Activated naive CD8-positive, alpha-beta T cell treated with anti-CD3 and anti-CD28 coated beads, Interleukin-2, amount 10 ng/mL, durations not matched to agents 7 days and 5 days (primary cell): ENCODE measurements at places on chromosomes 1 and 21. TPM values are rescaled to one million over a fixed set of nuclear protein-coding genes. Genes with fewer than 3 reads are reported as not detected.

DNA sequence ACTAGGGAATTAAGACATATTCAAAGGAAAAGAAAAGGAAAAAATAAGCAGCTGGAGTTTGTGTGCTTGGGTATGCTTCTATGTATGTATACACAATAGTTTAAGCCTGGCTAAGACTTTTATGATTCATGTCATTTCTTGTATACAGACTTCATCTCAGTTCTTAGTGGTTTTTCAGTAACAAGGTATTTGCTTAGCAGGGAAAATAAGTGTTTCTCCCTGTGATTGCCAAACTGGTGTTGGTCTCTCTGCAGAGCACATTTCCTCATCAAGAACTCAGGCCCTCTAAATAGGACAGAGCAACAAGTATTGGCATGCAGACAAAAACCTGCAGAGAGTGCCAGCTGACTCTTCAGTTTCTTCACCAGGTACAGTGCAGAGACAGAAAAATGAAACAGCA lies 484.4 kb upstream of the ZRANB2 start:
- H3K4me3 ChIP-seq = no peak overlapping the region
- H3K27ac ChIP-seq = no peak overlapping the region
- no peak for DNase-seq
- no peaks in the 10 kb centered on the region for H3K27me3 ChIP-seq

DNA sequence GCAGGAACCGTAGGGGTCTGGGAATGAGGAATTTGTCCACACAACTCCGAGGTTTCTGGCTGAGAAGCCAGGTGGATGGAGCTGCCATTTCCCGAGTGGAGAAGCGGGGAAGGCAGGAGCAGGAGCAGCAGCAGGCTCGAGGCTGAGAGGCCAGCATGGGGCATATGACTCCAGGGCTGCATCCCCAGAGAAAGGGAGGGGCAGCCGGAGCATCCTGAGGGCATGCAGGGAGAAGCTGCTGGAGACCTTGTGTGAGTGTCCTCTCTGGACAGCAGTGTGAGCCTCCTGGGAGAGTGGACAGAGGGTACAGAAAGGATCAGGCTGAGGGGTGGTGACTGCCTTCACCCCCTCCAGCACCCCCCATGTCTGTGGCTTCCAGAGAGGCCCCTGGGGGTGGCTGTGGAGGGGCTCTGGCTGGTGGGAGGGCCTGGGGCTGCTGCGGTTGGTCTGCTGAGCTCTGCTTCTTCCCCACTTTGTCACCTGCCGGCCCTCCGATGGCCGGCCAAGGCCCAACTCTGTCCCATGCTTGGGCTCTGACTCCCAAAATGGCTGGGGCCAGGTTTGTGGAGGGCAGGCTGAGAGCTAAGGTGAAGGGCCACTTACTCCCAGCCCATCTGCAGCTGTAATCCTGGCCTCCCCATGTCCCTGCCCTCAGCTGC lies 633.1 kb downstream of the MATN1 start:
- no peak overlapping the region for H3K4me3 ChIP-seq
- H3K36me3 ChIP-seq = no peaks in the 10 kb centered on the region
- no peaks in the 10 kb centered on the region for H3K4me1 ChIP-seq
- no peak overlapping the region for H3K27ac ChIP-seq
- no peak for DNase-seq

The MSH4 gene
- 0.40 TPM for total RNA-seq

- DNase-seq = no peak
- no peak overlapping the region for H3K4me3 ChIP-seq
- no peaks in the 10 kb centered on the region for H3K36me3 ChIP-seq
- no peaks in the 10 kb centered on the region for H3K27me3 ChIP-seq
Measured at GRCh38 chr1:106678279-106679050, 378.0 kb upstream of the PRMT6 start.

DNA sequence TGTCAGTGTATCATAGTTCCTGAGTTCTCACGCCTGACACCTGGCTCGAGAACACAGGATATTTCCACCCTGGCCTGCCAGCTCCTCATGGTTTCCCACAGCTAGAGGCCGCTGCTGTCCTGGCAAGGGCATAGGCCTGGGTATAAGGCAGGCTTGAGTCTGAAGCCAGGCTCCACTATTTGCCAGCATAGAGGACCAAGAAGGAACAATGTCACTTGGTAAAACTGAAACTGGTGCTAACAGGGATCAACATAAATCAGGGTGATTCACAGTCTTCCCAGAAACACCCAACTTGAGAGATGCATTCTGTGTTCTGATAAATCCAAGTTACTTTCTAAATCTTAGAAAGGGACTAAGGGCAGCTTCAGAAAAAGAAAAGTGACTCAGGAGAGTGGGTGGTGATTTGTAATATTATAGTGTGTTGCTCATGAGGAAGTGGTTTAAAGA lies 6.9 kb upstream of the S100A2 start:
- DNase-seq = peak; percentile 63
- peaks cover 27% of the 10 kb centered on the region for H3K4me1 ChIP-seq
- H3K36me3 ChIP-seq = no peaks in the 10 kb centered on the region
- H3K4me3 ChIP-seq = no peak overlapping the region
- H3K27me3 ChIP-seq = peaks cover 19% of the 10 kb centered on the region

DNA sequence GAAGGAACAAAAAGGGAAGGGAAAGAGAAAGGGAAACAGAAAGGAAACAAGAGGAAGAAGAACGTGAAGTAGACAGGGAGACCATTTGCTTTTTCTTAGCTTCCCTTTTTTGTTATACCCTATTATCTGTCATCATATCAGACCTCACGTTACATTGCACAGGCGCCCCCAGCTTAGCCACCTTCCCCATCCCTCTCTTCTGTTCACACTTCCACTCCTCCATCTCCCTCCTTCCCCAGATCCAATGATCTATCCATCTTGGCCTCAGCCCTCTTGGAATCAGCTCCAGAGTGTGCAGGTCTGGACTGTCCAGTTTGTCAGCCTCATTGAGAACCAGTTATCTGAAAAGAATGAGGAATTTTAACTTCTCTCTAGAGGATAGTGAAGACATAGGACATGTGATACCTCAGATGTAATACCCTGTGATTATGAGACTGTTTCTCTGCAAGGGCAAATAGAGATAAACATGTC lies 101.1 kb upstream of the ERRFI1 start:
- no peak for DNase-seq
- H3K4me1 ChIP-seq = peaks cover 2% of the 10 kb centered on the region
- peaks cover 5% of the 10 kb centered on the region for H3K27me3 ChIP-seq
- H3K4me3 ChIP-seq = no peak overlapping the region
- no peak overlapping the region for H3K27ac ChIP-seq

GRCh38 chr1:91572044-91572443 lies 71.4 kb downstream of the CDC7 start:
- no peaks in the 10 kb centered on the region for H3K36me3 ChIP-seq
- peaks cover 10% of the 10 kb centered on the region for H3K27me3 ChIP-seq
- no peak overlapping the region for H3K4me3 ChIP-seq
- H3K27ac ChIP-seq = no peak overlapping the region

DNA sequence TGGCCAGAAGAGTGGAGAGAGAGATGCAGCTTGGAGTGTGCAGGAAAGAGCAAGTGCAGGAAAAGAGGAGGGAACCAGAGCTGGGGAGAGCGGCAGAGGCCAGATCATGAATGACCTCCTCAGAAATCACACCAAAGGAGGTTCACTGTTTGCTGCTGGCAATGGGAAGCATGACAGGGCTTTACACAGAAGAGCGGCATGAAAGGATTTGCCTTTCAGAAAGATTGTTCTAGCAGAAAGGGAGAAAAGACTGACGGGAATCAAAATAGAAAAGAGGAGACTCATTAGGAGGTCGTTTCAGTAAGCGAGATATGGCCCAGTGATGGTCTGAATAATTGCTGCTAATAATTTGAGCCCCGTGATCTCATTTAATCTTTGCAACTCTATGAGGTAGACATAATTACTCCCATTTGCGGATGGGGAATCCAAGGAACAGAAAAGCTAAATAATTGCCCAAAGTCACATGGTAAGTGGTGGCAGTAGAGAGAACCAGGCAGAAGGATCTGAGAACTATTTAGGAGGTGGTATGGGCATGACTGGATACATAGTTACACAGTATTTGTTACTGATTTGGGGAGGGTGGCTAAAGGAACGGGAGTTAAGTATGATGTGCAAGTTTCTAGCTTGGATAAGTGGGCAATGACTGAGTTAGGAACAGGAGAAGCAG lies 12.5 kb upstream of the HNRNPR start:
- H3K36me3 ChIP-seq = peaks cover 45% of the 10 kb centered on the region
- H3K27ac ChIP-seq = no peak overlapping the region
- DNase-seq = no peak

GRCh38 chr1:92747735-92748134 lies 37.2 kb downstream of the EVI5 start:
- H3K27ac ChIP-seq = no peak overlapping the region
- H3K4me3 ChIP-seq = no peak overlapping the region
- H3K4me1 ChIP-seq = no peaks in the 10 kb centered on the region
- no peaks in the 10 kb centered on the region for H3K36me3 ChIP-seq
- H3K27me3 ChIP-seq = peaks cover 10% of the 10 kb centered on the region

The OR2T11 gene
- total RNA-seq = not detected

- no peak overlapping the region for H3K27ac ChIP-seq
- no peaks in the 10 kb centered on the region for H3K27me3 ChIP-seq
- H3K4me3 ChIP-seq = no peak overlapping the region
- no peaks in the 10 kb centered on the region for H3K4me1 ChIP-seq
- DNase-seq = no peak
- H3K36me3 ChIP-seq = peaks cover 4% of the 10 kb centered on the region
Measured at GRCh38 chr1:197595304-197595904, 179.9 kb downstream of the DENND1B start.

DNA sequence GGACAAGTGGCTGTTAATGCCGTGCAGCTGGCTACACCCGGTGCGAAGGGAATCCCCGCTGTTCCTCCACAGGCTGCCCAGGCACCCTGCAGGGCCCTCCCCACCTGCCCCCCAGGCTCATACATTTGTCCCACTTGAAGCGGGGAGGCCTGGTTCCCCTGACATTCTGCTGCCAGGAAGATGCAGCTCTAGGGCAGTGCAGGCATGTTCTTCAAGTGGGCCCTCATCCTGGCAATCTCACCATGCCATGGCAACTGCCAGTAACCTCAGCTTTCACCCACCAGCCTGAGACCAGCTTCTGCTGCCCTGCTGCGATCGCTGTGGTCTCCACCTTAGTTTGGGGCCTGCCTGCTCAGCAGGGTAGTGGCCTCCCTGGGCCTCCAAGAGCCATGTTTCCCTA lies 151.9 kb upstream of the COL6A1 start:
- no peak overlapping the region for H3K27ac ChIP-seq
- H3K4me1 ChIP-seq = peaks cover 11% of the 10 kb centered on the region
- H3K36me3 ChIP-seq = no peaks in the 10 kb centered on the region

DNA sequence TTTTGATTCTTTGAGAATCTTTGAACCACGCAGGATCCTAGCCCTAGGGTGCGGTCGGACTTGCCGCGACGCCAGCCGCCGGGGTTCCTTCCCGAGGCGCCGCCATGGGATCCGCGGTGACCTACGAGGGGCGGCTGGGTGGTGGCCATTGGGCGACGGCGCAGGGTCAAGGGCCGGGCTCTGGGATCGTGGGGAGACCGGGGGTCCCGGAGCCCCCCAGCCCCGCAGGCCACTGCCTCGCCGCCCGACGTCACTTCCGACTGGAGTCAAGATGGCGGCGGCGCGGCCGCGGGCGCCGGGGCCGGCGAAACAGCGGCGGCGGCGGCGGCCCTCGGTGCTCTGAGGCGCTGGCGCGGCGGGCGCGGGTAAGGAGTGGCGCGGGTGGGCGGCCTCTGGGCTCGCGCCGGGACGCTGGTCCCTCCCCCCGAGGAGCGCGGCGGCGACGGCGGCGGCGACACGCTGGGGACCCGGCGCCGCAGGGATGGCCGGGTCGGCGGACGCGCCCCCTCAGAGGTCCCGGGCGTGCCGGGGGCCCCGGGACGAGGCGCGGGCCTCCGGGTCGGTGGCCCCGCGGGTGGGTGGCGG lies at the start of gene PRDM2:
Gene PRDM2 (plus strand): TSS at position 253 of the 585 bp plus-strand sequence. CDS start 15,418 bp downstream, outside the sequence.
- H3K4me1 ChIP-seq = peaks cover 29% of the 10 kb centered on the region
- peaks cover 4% of the 10 kb centered on the region for H3K36me3 ChIP-seq
- peak within 1 kb of the TSS; percentile 98 for H3K27ac ChIP-seq
- peak; percentile 83 for DNase-seq
- peak within 1 kb of the TSS; percentile 97 for H3K4me3 ChIP-seq
- H3K27me3 ChIP-seq = no peaks in the 10 kb centered on the region

The SOAT1 gene
- 58.3 TPM for total RNA-seq

GRCh38 chr21:44799646-44800045 lies 2.0 kb downstream of the UBE2G2 start:
- H3K27ac ChIP-seq = peak overlapping the region; percentile 32
- DNase-seq = no peak

GRCh38 chr1:165632491-165632890 lies 1.5 kb downstream of the MGST3 start:
- H3K4me1 ChIP-seq = peaks cover 11% of the 10 kb centered on the region
- H3K27ac ChIP-seq = no peak overlapping the region
- H3K4me3 ChIP-seq = no peak overlapping the region
- H3K36me3 ChIP-seq = peaks cover 2% of the 10 kb centered on the region
- H3K27me3 ChIP-seq = peaks cover 2% of the 10 kb centered on the region

DNA sequence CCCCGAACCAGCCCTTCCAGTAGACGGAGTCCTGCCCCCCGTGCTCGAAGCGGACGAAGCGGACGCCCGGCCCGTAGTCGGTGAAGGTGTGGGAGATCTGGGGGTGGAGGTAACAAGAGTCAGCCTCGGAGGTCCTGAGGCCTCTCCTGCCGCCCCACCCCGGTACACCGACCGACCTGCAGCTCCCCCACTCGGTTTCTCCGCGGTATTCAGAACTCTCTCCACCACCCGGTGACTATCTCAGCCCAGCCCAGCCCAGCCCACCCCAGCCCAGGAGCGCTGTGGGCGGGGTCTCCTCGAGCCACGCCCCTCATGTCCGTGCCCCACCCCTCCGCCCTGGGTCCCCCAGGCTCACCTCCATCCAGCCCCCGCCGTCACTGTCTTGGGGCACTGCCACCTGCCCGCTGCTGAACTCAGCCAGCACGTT lies 5.5 kb downstream of the FBXO2 start:
- H3K27ac ChIP-seq = no peak overlapping the region
- peaks cover 16% of the 10 kb centered on the region for H3K4me1 ChIP-seq
- no peaks in the 10 kb centered on the region for H3K27me3 ChIP-seq
- H3K4me3 ChIP-seq = peak overlapping the region; percentile 14
- peak; percentile 66 for DNase-seq

DNA sequence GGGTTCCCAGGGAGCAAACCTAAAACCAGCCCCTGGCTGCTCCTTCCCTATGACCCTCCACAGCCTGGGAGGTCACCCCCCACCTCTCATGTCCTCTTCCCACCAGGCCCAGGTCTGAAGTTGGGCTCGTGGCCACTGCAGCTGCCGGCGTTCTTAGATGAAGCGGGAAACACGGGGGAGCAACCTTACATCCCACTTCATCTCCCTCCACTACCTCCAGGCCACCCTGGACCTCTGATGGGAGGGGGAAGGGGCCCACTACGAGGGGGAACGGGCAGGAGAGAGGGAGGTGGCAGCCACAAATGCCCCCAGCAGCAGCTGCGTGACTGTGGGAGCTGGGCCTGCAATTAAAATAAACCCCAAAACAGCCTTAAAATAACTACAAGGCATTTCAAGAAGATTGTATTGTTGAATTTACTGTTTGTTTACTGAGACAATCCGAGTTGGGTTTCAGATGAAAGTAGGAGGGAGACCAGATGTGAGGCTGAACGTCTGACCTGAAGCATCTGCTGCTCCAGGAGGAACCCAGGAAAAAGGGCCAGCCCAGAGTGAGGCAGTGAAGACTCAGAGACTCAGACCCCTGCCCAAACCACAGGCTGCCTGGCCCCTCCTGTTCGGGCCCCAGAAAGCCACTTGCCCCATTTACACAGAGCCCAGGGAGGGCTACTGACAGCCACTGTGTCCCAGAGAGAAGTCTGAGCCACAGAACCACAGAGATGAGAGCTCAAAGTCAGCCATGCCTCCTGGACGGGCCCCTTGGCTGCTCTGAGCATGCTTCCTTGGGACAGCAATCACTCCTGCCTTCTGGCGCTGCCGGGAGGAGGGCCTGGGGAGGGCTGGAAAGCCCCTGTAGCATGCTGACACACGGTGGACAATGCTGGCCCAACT lies 59.8 kb downstream of the GLIS1 start:
- peaks cover 4% of the 10 kb centered on the region for H3K4me1 ChIP-seq
- no peak overlapping the region for H3K27ac ChIP-seq
- H3K4me3 ChIP-seq = no peak overlapping the region
- peaks cover 11% of the 10 kb centered on the region for H3K27me3 ChIP-seq
- no peak for DNase-seq
- H3K36me3 ChIP-seq = no peaks in the 10 kb centered on the region

The CIART gene
- 0.91 TPM for total RNA-seq
